Glomerular endothelial cell (primary cell): ENCODE measurements at places on chromosomes 4 and X.

- DNase-seq: no peak
These were observed 10.9 kb upstream of the PGM2 start for GRCh38 chr4:37815591-37815990.

- no peak for DNase-seq
These were observed 487 bp downstream of the TBCK start for GRCh38 chr4:106315476-106315967.

- no peak for DNase-seq
These were observed 102.7 kb downstream of the SLC4A4 start for GRCh38 chr4:71441186-71442169.

- no peak for DNase-seq
These were observed 54.1 kb downstream of the SHROOM3 start for GRCh38 chr4:76488888-76489685.

GRCh38 chrX:8960957-8961468, 72.9 kb downstream of the FAM9B start:
- DNase-seq: no peak

- DNase-seq: no peak
These were observed 61.0 kb downstream of the CHRNA9 start for GRCh38 chr4:40395908-40396793.

DNA sequence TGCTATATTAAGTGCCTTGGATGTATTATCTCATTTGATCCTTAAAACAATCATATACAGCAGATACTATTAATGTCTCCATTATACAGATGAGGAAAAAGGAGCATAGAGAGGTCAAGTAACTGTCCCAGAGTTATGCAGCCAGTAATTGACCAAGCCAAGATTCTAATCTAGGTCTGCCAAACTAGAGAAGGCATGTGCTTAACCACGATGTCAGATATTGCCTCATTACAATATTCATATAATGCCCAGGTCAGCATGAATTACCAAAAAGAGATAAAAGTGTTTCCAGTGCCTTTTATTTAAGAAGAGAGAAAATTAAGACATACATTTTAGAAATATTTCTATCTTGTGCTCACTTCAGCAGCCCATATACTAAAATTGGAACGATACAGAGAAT, 7.1 kb downstream of the ARHGEF6 start:
- no peak for DNase-seq
